ENCODE measurements at places on chromosomes 12 and 14.
A peak's percentile ranks its signal among the peaks of the same experiment; 100 is the strongest.

DNA sequence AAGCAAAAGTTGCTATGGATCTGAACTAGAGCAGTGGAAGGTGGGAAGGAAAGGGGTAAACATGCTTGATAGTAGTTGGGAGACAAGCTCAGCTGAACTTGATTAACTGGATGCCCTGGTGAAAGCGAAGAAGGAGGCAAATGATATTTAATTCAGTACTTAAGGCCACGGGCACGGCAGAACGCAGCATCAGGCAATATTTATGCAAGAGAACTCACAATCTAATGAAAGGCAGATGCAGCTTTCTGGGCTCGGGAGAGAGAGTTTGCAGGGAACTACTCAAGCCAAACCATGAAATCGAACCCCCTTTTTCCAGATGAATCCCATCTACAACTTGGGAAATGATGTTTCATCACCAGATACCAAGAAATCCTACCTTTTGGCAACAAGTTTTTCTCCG lies 3.5 kb upstream of the CNIH1 start:
- no peak for DNase-seq

GRCh38 chr12:110579535-110580253 lies 3.4 kb downstream of the PPTC7 start:
- DNase-seq = no peak

DNA sequence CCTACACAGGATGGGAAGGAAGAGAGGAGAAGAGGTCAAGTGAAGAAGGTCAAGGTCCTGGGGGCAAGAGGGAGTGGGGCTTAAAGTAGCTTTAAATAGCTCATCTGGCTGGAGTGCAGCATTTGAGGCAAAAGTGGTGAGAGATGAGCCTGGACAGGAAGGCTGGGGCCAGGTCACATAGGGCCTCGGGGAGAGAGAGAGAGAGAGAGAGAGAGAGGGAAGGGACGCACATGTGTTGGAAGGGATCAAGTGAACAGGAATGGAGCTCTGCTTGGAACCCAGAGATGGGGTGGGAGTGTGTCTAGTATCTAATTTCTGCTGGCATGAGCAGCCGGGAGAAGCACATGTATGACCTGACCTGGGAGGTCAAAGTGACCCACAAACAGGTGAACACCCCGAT lies 407.5 kb downstream of the MED13L start:
- no peak for DNase-seq

DNA sequence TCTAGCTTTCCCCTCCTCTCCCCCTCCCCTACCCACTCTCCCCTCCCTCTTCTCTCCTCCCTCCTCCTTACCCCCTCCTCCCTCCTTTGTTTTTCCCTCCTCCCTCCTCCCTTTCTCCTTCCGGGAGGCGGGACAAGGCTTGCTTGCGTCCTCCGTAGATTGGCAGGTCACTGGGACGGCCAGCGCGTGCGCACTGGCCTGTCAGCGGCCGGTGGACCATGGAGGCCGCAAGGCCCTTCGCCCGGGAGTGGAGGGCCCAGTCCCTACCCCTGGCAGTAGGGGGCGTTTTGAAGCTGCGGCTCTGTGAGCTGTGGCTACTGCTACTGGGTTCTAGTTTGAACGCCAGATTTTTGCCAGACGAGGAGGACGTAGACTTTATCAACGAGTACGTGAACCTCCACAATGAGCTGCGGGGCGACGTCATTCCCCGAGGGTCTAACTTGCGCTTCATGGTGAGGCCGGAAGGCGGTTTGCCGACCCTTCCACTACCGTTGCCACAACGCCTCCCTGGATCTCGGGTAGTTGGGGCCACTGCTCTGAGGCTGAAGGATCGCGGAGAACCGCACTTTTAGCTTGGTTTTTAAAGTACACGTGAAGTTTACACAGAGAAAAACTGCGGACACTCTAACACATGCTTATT lies at the start of gene GLIPR1L2:
Gene GLIPR1L2 (plus strand): TSS at position 191 of the 640 bp plus-strand sequence. CDS start 28 bp downstream, at position 219.
- DNase-seq = peak; percentile 96

DNA sequence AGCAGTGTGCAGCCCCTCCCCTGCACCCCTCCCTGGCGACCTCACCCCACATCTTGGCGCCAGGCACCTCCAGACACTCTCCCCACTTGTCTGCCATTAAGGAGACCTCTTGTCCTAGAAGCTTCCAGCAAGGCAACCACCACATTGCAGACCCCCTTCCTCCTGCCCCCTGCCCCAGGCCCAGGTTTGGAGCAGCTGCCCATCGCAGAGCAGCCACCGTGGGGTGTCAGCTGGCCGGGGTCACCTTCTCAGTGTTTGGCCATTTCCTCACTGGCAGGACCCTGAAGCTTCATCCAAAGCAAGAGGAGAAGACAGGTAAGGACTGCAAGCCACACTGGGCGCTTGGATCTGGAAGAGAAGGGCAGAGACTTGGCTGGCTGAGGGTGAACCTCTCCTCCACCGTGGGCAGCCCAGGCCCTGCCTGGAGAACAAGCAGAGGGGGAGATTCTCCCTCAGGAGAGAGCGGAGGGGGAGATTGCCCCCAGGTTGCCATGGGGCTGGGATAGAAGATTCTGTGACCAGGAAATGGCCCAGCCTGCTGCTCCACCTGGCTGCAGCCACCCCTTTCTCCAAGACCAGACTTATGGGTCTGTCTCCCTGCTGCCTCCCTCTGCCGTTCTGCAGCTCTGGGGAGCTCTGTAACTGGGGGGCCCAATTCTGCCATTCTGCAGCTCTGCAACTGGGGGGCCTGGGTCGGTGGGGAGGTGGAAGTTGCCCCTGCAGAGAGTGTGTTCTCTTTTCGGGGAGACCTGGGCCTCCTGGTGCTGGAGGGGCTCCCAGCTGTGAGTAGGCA lies 72.9 kb upstream of the C14orf180 start:
- no peak for DNase-seq

DNA sequence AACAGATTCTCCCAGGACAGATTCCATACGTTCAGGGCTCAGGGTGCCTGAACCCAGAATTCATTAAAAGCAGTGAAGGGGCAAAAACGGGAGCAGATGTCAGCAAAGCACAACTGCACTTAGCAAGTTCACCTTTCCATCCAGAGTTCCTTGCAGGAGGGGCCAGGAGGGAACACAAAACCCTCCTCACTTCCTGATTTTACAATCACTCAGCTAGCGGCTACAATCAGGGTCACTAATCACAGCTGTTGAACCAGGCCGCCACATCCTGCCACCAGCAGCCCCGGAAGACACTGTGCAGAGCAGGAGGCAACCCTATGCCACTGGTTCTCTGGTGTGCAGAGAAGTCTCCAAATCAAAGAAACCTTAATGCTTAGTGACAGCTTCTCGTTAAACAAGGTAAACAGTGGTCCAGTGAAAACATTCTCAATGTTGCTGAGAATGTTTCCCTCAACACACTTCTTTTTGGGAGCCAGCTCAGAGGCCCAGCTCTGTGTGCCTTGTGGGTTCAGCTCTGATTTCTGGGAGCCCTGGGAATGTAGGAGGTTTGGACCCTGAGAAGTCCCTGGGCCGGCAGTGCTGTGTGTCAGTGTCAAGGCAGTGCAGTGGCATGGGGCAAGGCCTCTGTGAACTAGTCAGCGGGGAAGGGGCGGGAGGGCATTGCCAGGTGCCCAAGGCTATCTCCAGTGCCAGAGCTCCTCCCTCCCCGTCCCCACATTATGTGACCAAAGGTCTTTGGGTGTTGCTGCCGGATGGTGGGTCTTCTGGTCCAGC lies 54.5 kb downstream of the VCPKMT start:
- DNase-seq = peak; percentile 5

- no peak for DNase-seq
Observed at GRCh38 chr12:3295225-3295624, 195.8 kb upstream of the PRMT8 start.

- no peak for DNase-seq
Observed at GRCh38 chr14:25067600-25067999, 17.7 kb upstream of the STXBP6 start.

- no peak for DNase-seq
Observed at GRCh38 chr14:90454041-90455000, 57.5 kb downstream of the CALM1 start.
